Activated CD4-positive, alpha-beta T cell treated with anti-CD3 and anti-CD28 coated beads, Interleukin-2, Interleukin-4, amounts not matched to agents 100 ng/mL and 50 ng/mL, durations not matched to agents 16 hours and 8 hours (primary cell): ENCODE measurements at places on chromosomes 5 and 9.

DNA sequence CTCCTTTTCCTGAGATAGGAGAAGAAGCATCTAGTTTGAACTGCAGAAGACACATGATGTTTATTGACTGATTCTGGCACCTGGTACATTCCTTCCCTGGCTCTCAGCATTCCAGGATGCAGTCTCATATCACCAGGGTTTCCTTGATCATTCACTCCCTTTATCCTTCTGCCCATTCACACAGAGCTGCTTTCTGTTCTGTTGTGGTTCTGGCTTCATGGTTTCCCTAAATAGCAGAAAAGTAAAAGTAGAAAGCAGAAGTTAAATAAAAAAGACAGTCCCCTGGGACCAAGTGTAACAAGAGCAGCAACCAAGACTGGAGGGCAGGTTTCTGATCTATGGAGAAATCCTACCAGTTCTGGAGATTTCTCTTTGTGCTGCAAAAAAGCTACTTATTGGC lies 3.2 kb downstream of the IFNA8 start:
- no peak for DNase-seq

- peak; percentile 21 for DNase-seq
Measured at GRCh38 chr5:60649288-60649917, 50.6 kb downstream of the DEPDC1B start.

DNA sequence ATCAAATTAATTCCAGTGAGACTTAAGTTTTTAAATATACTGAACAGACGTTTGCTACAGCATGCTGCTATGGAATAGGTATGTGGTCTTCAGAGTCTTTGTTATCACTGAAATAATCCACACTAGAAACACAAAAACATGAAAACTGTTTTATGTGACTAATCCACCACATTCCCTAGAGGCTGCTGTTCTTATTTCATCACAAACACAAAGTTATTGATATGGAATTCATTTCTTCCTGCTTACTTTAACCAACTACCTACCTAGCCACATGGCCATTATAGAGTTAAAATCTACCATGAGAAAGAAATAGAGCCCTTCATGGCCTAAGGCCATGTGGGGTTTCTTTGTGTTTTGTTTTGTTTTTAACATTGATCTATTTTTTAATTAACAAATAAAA lies 232.3 kb upstream of the PTGER4 start:
- no peak for DNase-seq

DNA sequence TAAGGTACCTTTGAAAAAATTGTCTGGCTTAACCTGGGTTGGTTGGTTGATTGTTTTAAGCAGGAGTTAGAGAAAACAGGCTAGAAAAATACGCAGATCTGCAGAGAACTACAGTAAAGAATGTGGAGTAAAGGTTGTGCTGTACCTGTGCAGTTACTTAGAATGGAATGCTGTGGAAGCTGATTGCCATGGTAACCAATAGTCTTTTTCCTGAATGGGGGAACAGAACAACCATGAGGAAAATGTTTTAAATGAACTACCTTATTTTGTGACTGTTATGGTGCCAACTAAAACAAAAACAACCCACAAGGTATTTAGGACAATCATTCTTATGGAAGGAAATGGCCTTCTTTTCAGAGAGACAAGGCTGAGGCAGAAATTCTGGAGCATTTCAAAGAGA lies 4.8 kb upstream of the HOMER1 start:
- DNase-seq = no peak

DNA sequence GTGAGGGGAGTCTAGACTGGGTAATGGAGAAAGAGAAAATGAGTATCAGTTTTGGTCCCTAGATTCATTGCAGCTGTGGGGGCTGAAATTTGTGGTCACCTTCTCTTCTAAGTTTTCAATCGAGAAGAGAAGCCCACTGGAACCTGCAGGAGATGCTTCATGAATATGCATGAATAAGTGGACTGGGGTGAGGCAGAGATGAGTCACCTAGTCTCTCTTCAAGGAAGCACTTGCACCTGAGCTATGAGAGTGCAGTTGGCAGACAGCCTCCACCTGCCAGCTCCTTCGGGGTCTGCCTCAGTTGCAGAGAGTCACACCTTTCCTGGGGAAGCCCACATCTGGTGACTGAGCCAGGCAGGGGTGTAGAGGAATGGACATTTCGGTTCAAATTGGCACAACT lies 69.1 kb downstream of the ZNF366 start:
- no peak for DNase-seq

DNA sequence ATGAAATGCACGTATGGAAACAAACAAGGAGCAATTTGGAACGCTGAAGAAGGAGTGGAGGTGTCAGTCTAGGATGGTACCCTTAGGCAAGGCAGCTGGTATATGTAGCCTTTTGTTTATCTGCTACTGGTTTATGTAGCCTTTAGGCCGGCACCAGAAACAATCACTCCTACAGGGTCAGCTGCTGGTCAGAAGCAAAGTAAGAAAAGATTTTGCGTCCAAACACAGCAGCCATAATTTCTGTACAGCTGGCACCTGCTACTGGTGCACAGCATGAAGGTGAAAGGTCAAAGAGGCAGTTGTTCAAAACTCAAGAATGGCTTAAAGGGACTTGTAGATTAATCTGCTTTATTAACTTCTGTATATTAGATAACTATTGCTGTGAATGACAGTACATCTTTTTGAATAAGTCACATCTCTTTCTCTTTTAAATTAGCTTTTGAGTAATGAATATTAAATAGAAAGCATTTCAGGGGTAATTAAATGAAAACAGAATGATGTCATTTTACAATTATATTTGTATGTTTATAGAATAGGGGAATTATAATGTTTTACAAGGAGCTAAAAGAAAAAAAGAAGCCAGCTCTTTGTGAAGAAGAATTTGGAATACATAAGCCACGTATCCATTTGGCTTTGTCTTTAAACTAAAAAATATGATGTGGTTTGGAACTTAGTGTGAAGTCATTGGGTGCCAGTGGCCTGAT lies 33.1 kb upstream of the TLX3 start:
- no peak for DNase-seq

GRCh38 chr5:61625681-61626621 lies 293.9 kb downstream of the ZSWIM6 start:
- peak; percentile 10 for DNase-seq

- DNase-seq = no peak
Measured at GRCh38 chr5:18314192-18314778, 680.0 kb downstream of the TAF11L14 start.

DNA sequence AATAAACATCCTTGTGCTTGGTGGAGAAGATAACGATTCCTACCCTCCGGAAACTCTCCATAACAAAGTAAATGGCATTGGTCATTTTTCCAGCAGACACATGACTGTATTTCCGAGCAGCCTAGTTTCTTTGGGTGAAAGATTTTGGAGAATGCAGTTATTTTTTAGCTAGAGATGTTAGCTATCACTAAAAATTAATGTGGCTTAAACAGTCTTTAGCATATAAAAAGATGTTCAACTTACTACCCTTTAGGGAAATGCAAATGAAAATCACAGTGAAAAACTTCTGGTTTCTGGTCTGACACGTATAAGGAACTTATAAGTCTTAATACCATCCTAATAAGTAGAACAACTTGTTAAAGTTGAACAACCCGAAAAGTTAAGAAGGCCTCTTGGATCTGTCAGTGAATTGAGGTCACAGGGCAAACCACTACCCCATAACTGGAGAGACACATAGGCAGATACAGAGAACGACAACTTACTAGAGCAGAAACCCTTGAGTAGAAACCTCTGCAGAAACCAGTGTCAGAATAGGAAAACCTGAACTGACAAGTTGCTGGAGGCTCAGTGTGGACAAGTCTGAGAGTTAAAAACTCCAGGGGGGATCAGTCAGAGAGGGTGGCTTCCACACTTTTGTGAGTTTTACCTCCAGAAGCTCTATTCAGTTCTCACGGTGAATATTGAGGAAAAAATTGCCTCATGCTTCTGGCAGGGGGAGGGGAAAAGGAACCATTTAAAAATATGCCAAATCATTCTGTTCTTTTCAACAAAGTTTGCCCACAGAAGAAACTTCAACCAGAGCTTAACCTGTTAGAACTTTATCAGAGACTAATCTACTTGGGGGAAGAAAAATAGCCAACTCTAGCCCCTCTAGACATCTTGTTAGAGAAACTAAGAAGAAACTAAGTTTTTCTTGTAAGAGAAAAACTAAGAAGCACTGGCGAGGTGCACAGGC lies 325.2 kb upstream of the RPS23 start:
- no peak for DNase-seq

DNA sequence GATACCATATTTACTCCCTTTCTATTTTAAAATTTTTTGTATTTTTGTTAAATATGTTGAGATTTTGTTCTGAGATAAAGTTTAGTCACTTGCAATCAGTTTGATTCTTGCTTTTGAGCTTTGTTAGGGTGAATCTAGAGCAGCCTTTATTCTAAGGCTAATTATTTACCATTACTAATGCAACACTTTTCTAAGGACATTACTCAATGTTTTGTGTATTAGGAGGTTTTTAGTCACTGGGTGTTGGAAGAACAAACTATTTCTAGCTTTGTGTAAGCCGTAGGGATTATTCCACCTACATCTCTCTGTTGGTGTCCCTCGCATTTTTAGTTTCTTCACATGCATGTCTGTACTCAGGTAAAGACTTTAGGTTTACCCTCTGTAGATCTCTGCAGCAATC lies 379.5 kb upstream of the CD180 start:
- no peak for DNase-seq

- no peak for DNase-seq
Measured at GRCh38 chr5:79746642-79747569, 57.3 kb downstream of the CMYA5 start.

- no peak for DNase-seq
Measured at GRCh38 chr5:96229188-96229587, 203.9 kb downstream of the PCSK1 start.

- DNase-seq = no peak
Measured at GRCh38 chr5:151683986-151684588, 2.6 kb downstream of the SPARC start.

DNA sequence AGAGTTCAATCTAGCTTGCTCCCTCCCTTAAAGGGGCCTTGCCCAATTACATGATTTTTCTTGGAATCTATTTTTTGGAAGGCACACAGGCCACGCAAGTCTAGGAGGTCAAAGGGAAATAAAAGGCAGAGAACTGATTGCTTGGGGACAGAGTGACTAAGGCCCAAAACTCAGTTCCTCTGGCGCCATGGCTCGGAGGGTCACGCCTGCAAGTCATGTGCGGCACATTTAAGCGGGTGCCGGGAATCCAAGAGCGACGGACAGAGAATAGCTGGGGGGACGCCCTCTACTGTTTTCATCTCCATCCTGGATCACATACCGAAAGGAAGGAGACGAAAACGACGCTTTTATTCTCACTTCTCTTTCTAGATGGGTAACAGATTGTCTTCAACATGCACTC lies 78.6 kb downstream of the FREM1 start:
- no peak for DNase-seq

DNA sequence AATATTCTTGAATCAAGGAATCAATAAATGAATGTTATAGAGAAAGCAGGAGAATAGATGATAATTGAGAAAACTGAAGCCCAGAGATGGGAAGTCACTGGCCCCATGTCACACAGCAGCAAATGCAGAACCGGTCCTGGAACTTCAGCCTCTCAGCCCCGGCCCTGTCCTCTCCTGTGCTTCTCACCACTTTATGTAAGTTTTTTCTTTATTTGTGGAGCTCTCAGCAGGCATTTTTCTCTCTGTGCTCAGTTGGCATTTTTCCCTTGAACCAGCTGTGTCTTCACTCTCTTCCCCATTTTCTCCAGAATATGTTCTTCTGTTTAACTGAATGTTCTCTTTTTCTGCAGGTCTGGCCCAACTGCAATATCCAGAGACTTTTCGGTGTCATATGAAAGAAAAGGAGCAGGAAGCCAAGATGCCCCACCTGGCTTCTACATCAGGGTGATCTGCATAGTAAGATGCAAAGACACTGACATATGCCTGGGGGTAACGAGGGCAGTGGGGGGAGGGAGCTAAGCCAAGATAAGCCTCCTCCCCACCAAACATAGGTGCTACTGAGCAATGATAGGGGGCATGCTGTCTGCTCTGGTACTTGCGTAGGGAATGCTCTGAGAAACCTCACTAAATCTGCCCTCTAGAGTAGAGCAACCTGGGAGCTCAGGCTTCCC lies 12.8 kb upstream of the LCP2 start:
- DNase-seq = no peak

DNA sequence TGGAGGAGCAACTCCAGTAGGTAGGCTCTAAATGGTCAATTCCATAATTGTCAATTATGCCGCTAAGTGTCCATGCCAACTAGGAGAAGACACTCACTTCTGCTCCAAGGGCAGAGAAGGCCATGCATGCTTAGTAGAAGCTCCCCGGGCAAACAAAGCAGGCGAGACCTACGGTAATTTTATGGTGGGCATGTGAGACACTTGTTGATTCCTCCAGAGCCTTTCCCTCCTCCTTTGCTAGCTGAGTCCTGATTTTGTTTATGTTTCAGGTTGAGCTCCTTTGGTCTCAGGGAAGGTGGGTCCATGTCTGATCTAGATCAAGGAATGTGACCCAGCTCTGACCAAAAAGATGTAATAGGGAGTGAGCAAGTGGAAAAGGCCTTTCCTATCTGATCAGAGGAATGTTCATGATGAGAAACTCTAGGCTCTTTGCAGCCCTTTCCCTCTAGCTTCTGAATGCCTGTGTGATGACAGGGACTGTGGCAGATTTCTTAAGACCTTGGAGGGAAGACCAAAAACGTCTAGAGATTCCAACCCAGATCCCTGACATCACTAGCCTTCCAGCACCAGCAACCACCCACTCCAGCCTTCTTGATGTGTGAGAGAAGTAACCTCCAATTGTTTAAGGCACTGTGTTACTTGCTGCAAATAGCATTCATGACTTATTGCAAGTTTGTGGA lies 7.7 kb upstream of the CPEB4 start:
- no peak for DNase-seq

GRCh38 chr5:14545308-14545707 lies 36.3 kb upstream of the OTULINL start:
- DNase-seq = no peak
